ENCODE measurements at places on chromosomes 11 and 22.

GRCh38 chr11:117226388-117227385 lies 5.2 kb downstream of the PCSK7 start:
- peak; percentile 83 for DNase-seq

- peak; percentile 37 for DNase-seq
Measured at GRCh38 chr11:45412051-45412471, 125.9 kb upstream of the SYT13 start.

DNA sequence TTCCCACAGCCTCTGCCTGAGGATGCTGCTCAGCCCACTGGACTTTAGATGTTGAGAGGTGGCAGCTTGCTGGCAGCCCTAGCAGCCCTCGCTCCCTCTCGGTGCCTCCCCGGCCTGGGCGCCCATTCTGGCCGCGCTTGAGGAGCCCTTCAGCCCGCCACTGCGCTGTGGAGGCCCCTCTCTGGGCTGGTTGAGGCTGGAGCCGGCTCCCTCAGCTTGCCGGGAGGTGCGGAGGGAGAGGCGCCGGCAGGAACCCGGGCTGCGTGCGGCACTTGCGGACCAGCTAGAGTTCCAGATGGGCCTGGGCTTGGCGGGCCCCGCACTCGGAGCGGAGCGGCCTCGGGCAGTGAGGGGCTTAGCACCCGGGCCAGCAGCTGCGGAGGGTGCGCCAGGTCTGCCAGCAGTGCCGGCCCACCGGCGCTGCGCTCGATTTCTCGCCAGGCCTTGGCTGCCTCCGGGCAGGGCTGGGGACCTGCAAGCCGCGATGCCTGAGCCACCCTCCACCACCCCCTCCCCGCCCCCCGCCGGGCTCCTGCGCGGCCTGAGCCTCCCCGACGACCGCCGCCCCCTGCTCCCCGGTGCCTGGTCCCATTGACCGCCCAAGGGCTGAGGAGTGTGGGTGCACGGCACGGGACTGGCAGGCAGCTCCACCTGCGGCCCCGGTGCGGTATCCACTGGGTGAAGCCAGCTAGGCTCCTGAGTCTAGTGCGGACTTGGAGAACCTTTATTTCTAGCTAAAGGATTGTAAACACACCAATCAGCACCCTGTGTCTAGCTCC lies 446.2 kb downstream of the INSC start:
- DNase-seq, result no peak

DNA sequence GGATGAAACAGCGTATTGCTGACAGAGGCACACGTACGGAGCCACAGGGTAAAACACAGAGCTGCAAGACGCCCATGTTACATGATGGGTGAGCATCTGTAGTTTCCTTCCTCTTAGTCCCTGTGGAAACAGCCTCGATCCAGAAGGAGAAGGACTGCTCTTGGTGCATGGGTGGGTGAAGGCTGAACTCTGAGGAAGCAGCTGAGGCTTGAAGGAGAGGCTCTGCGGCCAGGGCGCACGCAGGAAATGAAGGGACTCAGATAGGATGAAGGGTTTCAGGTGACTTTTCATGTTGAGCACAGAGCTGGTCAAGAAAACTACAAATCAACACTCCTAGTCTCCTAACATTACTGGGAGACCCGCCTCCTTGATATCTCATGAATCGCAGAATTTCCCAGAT lies 65.7 kb upstream of the ADA2 start:
- no peak for DNase-seq

- DNase-seq, result no peak
Measured at GRCh38 chr22:31577711-31578110, 81.4 kb downstream of the SFI1 start.

DNA sequence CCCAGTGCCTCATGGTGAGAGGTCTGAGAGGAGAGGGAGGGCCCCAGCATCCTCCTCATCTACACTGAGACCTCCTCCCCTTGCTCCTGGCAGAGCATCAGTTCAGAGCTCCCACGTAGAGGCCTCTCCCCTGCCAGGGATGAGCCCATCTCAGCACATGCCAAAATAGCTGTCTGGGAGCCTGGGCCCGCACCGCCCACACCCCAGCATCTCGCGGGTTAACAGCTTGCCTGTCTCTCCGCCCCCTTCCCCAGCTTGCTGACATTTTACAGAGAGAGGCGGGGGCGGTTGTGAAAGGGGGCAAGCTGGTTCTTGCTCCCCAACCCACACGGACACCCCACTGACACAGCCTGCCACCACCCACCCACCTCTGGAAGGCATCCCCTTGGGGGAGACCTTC lies 6.4 kb downstream of the DGKZ start:
- peak; percentile 42 for DNase-seq

- DNase-seq, result peak; percentile 29
Measured at GRCh38 chr11:93225662-93226061, 27.9 kb upstream of the SLC36A4 start.

GRCh38 chr11:14617241-14618027 lies 26.2 kb upstream of the PDE3B start:
- DNase-seq, result no peak

GRCh38 chr11:119167933-119168332 lies 592 bp upstream of the NLRX1 start:
- DNase-seq, result no peak

DNA sequence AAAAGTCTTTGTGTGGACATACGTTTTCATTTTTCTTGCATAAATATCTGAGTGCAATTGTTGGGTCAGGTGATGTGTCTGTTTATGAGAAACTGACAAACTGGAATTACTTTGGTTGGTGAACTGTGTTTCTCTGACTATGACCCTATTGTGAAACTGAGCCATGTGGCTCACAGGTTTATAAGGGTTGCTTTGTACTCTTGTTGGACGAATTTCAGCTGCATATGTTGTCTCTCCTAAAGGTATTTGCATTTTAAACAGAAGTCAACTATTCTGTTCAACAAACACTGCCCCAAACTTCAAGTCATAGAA lies 34.4 kb upstream of the RASD2 start:
- DNase-seq, result no peak

DNA sequence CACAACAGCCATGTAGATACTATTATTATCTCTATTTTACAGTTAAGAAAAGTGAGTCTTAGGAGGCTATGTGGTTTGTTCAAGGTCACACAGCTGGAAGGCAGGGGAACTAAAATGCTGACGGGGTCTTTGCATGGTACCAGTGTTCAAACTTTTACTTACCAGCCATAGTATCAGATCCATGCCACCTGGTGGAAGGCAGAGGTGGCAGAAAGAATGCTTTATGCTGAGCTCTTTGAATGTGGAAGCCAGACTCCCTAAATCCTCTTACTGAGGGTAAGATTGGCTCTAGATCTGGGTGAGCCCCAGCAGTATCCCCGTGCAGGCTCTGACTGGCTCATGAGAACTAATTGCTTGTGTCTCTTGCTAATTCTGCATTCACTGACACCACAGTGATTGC lies 54.3 kb upstream of the NAV2 start:
- DNase-seq, result no peak

DNA sequence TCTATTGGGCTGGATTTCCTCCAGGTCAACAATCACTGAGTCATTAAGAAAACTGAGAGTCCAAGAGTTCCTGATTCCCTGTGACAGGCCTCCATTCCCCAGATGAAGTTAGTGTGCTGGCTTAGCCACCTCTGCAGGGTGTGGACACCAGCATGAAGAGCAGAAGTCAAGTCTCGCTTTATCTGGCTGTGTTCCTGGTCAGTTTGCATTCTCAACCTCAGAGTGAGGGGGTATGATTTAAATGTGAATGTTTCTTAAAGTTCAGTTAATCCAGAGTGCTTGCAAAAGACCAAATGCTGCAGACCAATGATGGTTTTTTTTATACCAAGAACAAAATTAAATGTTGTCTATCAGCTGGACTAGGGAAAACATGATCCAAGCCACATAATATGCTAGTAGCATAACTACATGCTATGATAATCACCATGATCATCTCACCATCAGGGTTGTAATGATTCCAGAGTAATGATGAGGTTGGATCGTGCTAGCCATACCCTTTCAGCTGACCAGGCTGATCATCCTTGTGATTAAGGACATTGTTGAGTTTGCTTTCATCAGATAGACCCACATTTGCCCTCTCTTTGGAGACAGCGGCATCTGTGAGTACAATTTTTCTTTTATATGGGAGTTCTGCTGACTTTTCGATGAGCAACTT lies 145.8 kb upstream of the ARHGAP20 start:
- peak; percentile 46 for DNase-seq

DNA sequence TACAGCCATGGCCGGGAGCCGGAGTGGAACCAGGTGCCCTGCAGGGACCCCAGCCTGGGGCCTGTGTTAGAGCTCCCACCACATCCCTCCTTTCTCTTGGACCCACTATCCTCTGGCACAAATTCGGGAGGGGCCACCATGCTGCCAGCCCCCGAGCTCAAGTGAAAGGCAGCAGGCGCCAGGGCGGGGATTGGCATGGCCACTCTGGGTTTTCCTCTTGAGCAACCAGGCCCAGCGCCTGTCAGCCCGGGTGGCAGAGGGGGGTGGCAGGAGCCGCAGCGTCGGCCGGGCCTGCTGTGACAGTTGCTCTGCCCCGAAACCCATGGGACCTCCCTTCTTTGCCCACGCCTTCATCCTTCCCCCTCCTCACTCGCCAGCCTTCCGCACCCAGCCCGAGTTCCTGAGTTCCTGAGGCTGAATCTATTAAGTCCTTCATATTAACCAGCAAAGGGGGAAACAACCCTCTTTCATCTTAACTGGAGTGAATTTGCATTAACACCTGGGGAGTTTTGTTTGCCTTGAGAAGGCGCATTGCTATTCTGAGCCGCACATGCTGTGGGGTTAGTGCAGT lies 16.8 kb upstream of the CABP7 start:
- no peak for DNase-seq

- DNase-seq, result peak; percentile 16
Measured at GRCh38 chr11:85299258-85299942, 327.7 kb downstream of the DLG2 start.

All from GM03348 (cell line).